ENCODE measurements at places on chromosomes 5 and 9.

DNA sequence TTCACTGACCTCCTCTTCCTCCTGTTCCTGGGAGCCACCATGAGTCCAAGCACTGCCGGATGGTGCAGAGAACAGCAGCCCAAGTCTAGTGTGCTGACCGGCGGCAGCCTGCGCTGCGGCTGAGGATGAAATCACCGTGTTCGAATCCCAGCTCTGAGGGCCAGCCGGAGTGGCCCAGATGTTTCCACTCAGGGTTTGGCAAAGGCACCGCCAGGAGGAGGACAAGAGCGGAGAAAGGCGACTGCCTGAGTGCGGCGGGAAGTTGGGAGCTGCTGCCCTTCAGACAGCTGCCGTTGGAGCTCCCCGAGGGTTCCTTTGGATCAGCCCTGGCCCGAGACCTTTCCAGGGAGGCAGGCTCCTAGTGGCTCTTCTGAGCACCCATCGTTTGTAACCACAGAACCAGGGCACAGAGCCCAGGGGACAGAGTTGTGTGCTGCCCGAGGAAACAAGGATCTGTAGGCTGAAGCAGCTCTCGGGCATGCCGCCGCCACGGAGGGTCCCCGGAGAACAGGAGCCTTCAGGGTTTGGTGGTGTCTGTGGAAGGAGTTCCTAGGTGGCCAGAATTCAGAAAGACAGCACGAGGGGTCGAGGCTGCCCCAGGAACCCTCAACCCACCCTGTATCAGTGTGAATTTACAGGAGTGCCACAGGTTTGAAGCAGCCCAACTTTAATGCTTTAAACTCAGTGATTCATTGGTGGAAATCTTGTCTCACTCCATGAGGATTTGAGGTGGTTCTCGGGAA, 115.6 kb upstream of the COL5A1 start:
- DNase-seq: no peak

DNA sequence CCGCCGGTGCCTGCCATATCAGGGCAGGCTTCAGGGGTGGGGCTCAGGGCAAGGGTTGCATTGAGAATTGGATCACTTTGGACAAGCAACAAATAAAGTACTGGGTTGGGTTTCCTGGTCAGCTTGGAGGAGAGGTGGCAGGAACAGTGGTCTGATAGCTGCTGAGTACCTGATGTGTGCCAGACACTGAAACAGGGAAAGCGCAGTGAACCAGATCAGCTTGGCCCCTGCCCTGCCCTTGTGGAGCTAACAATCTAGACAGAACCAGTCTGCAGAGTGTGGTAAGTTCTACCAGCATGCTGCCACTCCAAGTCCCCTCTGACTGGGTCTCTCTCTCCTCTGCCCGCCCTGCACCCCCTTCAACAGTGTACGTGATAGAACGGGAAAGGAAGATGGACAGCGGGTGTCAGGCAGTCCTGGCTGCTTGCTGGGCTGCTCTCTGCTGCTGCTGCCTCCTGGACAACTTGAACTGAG, 53.4 kb downstream of the CYSTM1 start:
- no peak for DNase-seq

DNA sequence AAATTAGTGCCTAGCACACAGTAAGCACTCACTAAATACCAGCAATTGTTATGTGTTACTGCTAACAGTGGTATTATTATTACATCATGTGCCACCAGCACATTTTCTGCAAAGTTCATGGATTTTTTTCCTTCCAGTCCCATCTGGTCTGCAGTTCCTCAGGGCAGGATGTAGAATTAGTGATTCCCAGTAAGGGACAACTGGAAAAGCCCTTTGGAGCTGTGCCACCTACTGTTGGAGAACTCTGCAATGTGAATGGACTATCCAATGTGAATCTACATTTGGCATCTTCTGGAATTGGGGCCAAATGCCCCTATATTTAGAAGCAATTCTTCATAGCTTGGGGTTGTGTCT, 154.0 kb downstream of the CDH6 start:
- DNase-seq: no peak

DNA sequence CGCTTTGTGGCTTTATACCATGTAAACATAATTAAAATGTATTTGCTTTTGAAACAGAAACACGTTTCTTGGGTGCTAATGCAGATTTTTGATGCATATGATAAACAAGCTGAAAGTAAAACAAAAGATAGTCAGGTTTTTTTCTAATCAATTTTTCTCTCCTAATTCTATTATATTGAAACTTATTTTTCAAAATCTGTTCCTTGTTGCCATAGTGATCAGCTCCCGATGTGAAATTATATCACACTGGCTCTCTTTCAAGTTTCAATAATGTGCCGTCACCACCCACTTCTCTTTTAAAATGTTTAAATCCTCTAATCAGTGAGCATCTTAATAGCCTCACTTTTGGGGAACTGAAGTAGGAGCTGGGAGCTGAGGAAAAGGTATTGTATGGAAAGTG, 36.4 kb upstream of the DAPK1 start:
- DNase-seq: no peak

- no peak for DNase-seq
Measured at GRCh38 chr5:69450116-69450515, 35.2 kb downstream of the MARVELD2 start.

DNA sequence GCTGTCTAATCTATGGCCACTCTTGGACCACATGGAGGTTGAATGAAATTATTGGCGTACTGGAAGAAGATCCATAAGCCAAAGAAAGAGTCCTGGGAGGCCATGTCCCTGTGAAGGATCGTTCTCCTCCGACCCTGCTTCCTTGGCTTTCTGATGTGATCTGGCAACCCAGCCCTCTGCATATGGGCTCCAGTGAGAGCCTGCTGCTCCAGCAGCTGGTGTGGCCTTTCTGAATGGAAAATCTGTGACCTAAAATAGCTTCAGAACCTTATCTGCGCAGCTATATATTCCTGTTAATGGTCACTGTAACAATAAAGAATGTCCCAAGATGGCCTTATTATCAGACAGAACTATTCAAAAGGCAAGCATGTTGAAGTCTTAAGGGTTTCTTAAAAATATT, 40.2 kb upstream of the PHF2 start:
- DNase-seq: no peak

GRCh38 chr9:76657265-76657664, 107.0 kb upstream of the PCA3 start:
- DNase-seq: no peak

DNA sequence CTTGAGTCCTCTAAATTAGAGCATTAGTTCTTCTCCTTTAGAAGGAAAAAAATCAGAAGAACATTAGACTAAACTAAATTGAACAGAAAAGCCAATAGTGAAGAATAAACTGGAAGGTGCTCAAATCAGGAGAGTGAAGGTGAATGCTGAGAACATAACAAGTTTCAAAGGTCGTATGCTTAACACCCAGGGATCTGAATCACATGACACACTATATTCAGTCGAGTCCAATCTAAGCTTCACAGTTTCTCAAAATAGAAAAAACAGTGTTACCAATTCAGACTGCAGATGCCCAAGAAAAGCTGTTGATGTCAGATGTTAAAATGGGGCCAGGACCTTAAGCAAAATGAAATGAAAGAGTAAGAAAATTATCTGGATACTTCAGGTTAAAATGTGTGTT, 614.5 kb downstream of the EFNA5 start:
- DNase-seq: no peak

DNA sequence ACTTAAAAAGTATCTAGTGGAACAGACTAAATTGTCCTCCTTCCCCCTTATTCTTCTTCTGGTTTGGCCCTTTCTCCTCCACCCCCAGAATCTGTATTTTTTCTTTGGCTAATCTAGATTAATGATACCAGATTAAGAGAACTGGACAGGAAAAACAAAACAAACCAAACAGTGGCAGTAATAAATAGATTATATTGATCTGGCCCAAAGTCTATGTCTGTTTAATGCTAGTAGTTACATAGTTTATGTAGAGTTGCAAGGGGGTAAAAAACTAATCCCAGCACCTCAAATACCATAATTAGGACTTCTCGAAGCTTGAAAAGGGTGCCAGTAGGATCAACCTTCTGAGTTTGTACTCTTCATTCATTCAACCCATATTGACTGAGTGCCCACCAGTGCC, 104.5 kb downstream of the ARL15 start:
- no peak for DNase-seq

GRCh38 chr5:96317945-96318344, 115.1 kb downstream of the PCSK1 start:
- DNase-seq: no peak

DNA sequence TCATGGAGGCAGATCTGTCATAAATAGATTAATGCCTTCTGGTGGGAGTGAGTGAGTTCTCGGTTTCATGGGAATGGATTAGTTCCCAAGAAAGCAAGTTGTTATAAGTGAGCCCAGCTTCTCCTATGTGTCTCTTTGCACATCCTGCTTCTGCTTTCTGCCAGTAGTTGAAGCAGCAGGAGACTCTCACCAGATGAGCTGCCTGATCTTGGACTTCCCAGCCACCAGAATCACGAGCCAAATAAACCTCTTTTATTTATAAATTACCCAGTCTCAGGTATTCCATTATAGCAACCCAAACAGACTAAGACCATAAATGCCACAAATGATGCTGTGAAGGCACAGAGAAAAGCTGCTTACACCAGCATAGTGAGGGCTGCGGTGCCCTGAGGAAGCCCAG, 28.9 kb downstream of the BHMT start:
- DNase-seq: no peak

DNA sequence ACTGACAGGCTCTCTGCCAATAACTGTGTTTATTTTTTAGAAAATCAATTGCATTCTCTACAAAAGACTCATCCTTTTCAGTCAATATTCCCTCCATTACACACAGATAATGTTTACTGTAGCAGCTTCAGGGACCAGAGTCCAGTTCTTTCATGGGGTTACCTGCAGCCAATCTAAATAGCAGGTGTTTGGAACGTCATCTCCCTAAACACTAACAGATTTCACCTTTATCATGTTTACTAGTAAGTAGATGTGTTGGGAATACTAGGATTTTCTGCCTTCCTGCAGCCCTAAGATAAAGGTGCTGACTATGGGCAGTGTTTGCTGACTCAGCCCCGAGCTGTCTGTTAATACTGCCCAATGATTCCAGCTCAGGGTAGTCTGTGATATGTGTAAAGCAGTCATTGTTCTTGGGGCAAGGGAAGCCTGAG, 447.0 kb downstream of the KIF4B start:
- DNase-seq: no peak

DNA sequence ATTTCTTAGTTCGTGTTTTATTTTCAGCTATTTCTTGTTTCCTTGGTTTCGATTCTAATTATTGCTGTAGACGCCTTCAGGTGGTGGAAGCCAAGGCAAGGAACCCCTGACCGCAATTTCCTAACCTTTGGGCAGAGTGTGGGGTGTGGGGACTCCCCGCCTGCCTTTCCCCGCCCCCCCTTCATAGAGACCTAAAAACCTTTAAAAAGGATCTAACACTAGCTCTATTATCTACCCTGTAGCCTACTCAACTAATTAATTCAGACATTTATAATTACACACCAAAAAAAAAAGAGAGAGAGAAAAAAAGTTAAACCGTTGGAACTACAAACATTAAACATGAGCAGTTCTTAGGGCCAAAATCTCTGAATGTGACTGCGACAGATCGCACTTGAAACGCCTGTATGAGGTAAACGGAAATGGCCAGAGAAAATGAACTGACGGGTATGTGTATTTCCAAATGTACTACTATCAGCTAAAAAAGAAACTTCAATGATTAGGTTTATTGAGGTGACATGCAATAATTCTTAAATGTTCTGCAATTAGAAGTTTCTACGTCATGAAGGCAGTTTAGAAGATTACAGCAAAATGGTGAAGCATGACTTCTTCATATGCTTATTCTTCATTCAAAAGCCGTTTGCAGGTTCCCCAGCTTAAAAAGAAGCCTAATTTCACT, 19.0 kb upstream of the FER start:
- DNase-seq: no peak

GRCh38 chr5:116573702-116574366, 789 bp downstream of the SEMA6A start:
- DNase-seq: no peak

GRCh38 chr5:40045429-40045828, 620.6 kb upstream of the DAB2 start:
- no peak for DNase-seq

DNA sequence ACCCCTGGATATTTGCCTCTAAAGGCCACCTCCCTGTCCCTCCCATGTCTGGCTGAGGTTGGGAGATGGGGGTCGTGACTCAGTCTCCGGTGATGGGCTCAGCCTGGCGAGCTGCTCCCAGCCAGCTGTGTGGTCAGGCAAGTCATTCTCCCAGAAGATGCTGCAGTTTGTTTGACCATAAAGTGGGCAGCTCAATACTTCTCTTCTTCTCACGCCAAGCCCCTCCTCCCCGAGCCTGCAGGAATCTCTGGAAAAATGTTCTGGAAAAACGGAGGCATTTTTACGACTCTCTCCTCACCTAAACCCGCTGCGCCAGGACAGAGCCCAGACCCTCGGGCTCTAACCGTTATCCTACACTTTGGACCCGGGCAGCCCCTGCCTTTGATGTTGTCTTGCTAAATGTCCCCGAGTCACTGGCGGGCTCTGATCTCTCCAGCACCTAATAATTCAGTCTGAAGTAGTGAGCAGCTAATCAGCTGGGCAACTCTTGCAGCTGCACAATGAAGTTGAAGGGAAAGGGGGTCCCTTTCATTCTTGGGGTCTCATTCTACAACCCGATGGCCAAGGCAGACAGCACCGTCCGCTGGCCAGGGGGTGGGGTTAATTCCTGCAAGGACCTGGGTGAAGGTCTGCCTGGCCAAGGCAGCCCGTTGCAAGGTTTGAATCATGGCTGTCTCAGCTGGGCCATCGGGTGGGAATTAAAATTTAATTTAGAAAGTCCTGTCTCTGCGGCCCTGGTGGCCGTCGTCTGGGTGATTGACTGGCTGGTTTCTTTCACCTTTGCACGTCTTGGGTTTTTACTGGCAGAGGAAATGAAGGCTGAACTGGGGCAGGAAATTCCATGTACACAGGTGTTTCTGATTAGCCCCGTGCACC, 12.3 kb downstream of the DCANP1 start:
- DNase-seq: no peak

DNA sequence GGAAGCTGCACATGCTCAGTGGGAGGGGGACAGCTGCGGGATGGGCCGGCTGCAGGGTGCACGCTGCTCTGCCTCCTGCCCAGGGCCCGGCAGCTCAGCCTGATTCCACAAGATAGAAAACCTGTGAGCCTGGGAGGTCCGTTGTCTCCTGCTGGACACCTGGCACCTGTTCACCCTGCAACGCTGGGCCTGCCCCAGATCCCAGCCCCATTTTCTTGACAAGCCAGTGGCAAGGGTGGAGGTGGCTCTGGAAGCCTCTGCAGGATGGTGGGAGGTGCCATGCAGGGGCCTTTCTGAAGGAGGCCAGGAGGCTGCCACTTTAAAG, 68.1 kb upstream of the RNF130 start:
- no peak for DNase-seq

DNA sequence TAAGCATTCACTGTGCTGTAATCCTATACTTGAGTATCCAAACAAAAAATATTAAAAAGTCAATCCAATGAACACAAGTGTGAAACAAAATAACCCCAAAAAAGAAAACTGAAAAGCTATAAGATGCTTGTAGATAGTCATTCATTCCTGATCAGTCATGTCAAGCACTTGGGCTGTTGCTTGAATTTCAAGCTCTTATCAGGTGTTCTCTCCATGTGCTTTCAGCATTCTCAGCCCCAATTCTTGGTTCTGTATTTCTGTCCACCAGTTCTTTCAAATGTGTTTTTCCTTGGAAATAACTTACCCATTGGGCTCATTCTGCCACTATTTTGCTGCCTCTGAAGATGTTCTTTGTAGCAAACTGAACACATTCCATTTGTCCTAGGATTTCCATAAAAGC, 4.7 kb downstream of the ZFAND5 start:
- DNase-seq: no peak

- no peak for DNase-seq
Measured at GRCh38 chr9:110334871-110335270, 2.8 kb downstream of the TXNDC8 start.

GRCh38 chr5:143554918-143555477, 151.5 kb upstream of the NR3C1 start:
- DNase-seq: no peak

Data from D721Med (cell line).